ENCODE measurements at places on chromosomes 7 and 10.

GRCh38 chr10:2117641-2118040 is 380.3 kb upstream of the ADARB2 start:
- DNase-seq = no peak

DNA sequence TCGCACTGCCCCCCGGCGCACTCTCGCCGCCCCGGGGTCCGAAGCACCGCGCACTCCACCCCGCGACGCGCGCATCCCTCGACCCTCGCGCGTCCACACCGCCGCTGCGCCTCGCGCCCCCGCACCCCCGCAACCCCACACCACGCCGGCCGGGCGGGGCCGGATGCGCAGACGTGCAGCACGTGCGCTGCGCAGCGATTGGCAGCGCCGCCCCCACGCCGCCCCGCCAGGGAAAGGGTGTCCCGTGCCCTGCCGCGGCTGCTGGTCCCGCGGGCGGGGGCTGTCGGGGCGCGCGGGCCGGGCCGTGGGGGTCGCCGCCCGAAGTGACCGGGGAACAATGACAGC is 53.7 kb upstream of the KDM7A start:
- peak; percentile 79 for DNase-seq

- no peak for DNase-seq
Measured at GRCh38 chr7:4871056-4871680, 9.3 kb upstream of the PAPOLB start.

GRCh38 chr7:90723866-90724265 is 127.7 kb downstream of the CDK14 start:
- DNase-seq = no peak

- DNase-seq = no peak
Measured at GRCh38 chr10:12509016-12509793, 159.9 kb downstream of the CAMK1D start.

DNA sequence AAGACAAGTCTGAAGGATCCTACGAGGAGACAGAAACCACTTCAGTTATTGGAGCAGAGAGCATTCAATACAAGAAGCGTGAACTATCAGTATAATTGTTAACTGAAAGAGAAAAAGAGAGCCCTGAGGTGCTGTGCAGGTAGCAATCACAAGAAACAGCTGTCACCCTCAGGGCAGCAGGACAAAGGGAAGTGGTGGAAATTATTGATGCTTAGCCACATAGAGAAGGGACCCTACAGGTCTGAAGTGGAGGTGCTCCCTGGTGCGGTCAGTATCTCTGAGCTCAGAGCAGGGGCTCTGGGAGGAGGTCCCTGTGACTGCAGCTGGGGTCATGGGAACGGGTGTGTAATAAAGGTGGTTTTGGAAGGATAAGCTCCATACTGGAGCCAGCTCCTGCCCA is 97.8 kb upstream of the KLF6 start:
- DNase-seq = no peak

- no peak for DNase-seq
Measured at GRCh38 chr10:132617737-132618052, 80.1 kb downstream of the INPP5A start.

DNA sequence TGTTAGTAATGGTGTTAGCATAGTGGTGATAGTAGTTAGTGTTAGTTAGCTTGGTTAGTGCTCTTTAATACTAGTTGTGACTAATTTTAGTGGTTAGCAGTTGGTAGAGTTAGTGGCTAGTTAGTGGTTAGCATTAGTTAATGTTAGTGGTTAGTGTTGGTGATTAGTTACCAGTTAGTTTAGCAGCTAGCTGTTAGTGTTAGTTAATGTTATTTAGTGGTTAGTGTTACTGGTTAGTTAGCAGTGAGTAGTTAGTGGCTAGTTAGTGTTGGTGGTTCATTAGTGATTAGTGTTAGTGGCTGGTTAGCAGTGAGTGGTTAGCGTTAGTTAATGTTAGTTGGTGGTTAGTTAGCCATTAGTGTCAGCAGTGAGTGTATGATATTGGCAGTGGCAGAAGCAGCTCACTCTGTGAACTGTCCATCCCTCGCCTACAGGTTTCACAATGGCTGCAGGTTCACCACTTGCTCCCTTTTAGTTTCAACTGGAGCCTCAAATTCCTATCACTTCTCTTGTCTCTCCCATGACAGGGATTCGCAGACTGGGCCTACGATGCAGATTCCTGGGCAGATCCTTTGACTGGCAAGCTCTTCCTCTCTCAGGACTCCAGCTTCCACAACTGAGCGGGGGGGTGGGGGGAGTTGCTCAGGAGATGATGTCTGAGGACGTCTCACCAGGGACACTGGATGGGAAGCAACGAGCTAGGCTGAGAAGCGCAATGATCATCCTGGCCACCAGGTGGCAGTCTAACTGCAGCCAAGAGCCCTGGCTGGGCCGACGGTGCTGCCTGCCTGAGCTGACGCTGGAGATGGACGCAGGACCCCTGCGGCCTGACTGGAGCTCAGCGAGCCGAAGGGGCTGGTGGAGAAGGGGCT is 19.5 kb downstream of the GHRHR start:
- DNase-seq = peak; percentile 73

GRCh38 chr7:157482025-157482424 is 145.2 kb downstream of the DNAJB6 start:
- DNase-seq = no peak

- DNase-seq = no peak
Measured at GRCh38 chr7:38548605-38549004, 82.6 kb downstream of the AMPH start.

- no peak for DNase-seq
Measured at GRCh38 chr7:2217206-2217605, 15.5 kb downstream of the MAD1L1 start.

DNA sequence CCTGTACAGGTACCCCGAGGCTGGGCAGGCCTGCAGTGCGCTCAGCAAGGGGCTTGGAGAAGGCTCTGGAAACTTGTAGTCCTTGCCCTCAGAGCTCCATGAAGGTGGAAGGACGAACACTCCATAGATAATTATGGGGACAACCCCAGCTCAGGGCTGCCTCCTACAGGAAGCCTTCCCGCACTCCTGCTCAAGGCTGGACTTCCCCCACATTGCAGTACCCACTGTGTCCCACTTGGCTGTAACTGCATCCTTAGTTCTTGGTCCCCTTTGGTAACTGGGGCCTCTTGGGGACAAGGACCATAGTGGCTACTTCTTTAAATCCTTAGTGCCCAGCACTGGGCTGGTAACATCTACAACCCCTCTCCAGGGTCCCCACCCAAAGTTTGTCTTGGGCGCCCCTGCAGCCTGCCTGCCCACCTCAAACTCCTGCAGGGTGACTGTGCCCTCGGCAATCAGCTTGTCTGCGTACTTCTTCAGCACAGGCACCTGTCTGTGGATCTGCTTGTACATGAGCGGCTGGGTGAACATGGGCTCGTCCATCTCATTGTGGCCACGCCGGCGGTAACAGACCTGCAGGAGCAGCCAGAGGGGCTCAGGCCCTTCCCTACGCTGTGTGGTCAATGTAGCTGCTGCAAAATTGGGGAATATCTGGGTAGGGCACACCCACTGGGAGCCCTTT is 17.1 kb downstream of the OGDHL start:
- no peak for DNase-seq

GRCh38 chr7:112020800-112021199 is 185.4 kb downstream of the DOCK4 start:
- DNase-seq = no peak

- DNase-seq = no peak
Measured at GRCh38 chr7:131111081-131111576, 216.5 kb upstream of the MKLN1 start.

DNA sequence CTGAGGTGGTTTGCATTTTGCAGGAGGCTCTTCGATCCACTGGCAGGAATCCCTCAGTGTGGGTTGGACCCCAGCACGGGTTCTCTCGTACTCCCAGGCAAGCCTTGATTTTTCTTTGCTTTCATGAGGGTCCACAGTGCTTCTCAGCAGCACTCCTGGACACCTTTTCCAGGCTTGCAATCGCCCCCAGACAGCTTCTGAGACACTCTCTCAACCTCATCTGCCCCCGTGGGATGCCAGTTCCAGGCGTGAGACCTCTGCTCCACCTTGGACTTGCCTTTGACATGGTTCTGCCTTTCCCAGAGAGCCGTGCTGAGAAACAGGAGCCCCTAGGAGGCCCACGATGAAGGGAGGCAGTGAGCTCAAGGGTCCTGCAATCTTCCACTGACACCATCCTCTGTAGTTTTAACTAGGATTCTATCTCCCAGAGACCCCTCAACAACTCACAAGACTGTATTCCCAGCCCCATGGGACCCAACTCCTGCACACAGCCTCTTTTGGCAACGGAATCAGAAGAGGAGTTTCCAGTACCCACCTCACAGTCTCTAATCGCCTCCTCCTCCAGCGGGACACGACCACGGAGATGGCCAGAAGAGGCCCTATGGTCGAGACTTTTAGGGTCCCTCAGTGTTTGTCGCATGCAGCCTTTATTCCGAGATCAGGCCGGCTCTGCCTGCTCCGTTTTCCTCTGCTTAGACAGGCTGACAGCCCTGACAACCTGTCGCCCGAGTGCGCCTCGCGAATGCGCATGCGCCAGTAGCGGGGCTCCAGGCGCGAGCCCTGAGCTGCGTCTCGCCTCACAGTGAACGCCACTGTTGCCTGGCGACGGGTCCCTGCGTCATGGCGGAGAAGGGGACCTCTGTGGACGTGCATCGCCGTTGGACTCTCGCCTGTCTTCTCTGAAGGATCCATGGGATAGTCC is 26.0 kb upstream of the ZNF273 start:
- DNase-seq = peak; percentile 69

DNA sequence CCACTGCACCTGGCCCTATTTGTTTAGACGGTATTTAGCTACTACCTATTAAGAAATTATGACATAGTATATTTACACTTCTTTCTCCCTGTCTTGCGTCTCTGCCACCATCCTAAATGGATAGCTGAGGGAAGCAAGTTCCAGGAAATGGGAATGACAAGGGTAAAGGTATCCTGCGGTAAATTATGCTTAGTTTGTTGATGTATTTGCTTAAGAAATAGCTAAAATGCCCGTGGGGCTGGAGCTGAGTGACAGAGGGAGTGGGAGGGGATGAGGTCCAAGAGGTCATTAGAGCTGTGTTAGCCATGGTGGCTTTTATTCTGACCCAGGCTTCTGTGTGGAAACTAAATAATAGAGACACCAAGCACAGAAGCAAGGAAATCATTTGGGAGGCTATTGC is 29.0 kb upstream of the UBE2D1 start:
- no peak for DNase-seq

Measured in stimulated activated CD4-positive, alpha-beta T cell treated with anti-CD3 and anti-CD28 coated beads, Interleukin-4, amount 100 ng/mL, for 4 hours (primary cell).